ENCODE measurements at places on chromosomes 11 and 22. TPM values are rescaled to one million over a fixed set of nuclear protein-coding genes. Genes with fewer than 3 reads are reported as not detected.

GRCh38 chr11:78943154-78943553 lies 368.5 kb upstream of the NARS2 start:
- no peak for DNase-seq

DNA sequence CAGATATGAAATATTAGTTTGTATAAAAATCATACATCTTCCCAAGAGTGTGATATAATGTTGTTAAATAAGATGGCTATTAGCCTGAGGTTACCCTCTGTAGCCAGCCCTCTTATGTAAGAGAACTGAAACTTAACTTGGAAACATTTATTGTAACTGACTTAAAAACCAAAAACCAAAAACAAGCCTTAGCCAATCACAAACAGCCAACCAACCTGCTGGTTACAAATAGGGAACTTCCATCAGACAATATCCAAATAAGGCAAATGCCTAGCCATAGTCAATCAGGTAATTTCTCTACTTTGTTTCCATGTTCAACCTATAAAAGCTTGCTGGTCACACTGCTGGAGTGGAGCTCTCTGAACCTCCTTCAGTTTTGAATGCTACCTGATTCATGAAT lies 14.1 kb downstream of the KBTBD3 start:
- no peak for DNase-seq

DNA sequence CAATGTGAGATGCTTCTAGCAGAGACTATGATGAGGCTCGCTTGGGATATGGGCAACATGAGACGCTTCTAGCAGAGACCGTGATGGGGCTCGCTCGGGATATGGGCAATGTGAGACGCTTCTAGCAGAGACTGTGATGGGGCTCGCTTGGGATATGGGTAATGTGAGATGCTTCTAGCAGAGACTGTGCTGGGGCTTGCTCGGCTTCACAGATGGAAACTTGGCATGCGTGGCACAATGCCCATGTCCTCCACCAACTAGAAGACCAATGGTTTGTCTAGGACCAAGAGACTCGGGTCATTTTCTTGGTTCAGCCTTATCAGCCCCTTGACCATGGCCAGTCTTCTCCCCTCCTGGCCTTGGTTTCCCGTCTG lies 7.1 kb downstream of the MYEOV start:
- DNase-seq: no peak

DNA sequence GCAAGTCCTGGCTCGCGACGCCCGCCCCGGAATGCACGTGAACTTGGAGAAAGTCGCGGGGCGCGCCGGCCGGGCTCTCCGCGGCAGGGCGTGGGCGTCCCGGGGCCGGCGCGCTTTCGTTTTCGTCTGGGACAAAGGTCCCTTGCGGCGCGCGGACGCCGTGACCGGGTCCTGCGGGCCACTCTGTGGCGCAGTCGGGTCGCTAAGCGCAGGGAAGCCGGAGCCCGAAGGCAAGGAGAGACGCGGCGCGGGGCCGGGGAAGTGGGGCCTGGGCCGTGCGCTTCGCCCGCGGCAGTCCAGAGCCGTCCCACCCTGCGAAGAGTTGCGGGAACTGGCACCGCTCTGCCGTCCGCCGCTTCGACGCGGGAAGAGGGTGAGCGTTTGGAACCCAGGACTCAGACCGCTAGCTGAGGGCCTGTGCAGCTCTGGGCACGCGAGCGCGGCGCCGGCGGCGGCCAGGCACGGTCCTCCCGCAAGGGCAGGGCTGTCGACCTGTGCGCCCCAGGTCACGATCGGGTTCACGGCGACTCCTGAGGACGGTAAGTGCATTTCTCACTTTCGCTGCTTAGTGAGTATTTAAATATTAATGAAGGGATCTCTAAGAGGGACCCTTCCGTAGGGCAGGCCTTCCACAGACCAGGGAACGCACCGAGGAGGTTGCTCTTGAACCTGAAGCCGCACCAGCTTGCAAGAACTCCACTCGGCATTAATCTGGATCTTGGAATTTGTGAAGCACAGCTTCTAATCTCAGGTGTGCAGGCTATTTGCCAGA lies 78.0 kb upstream of the PPARA start:
- DNase-seq: no peak

DNA sequence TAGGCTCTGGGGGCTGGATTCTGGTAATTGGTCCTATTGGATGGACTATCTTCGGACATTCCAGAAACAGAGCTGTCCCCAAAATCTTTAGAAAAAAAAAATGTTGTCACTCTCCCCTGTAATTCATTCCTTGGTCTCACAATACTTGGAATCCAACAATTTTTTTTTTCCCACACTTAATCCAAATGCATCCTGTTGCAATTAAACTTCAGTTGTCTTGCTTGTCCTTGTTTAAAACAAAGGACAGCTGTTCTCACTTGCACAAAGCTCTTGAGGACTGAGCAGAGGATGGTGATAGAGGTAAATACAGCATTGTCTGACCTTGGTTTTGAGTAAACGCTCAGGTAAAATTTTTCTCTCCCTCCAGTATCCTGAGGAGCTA lies 75.3 kb downstream of the SC5D start:
- DNase-seq: no peak

GRCh38 chr11:27754035-27755017 lies 54.1 kb upstream of the BDNF start:
- no peak for DNase-seq

- DNase-seq: no peak
Measured at GRCh38 chr22:19820880-19821522, 33.7 kb downstream of the GNB1L start.

- DNase-seq: no peak
Measured at GRCh38 chr11:131217313-131218310, 152.8 kb upstream of the NTM start.

DNA sequence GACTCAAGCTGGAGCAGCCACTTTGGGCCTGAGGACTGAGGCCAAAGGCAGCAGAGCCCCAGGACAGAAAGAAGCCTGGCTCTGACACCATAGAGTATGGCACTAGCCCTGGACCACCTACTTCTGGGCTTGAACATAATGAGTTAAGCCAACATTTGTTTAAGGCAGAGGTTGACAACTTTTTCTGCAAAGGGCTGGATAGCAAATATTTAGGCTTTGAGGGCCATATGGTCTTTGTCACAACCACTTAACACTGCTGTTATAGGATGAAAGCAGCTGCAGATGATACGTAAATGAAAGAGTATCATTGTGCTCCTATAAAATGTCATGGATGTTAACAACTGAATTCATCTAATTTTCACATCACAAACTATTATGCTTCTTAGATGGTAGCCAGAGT lies 16.6 kb downstream of the OSBP start:
- no peak for DNase-seq

The TIMM8B gene
- 71.1 TPM for polyA plus RNA-seq

The BRSK2 gene
- polyA plus RNA-seq: 0.52 TPM

- no peak for DNase-seq
Measured at GRCh38 chr11:25423436-25424199, 908.3 kb upstream of the ANO3 start.

DNA sequence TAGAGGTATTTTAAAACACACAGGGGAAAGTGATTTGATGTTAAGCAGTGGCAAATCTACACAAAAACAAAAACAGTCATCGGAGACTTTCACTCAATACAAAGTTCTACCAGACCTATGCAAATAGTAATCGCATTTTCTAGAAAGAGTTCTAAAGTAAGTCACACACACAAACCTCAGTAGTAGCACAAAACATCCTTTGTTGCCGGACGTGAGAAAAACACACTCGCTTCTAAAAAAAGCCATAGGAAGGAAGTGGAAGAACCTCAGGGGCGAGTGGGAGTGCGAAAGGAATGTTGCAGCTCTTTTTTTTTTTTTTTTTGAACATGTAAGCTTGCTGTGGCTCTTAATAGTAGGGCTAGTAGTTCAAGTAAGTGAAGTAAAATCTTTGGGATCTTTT lies 88.9 kb downstream of the MAML2 start:
- DNase-seq: no peak

- no peak for DNase-seq
Measured at GRCh38 chr22:35555483-35555890, 14.9 kb downstream of the RASD2 start.

The OR51B4 gene
- not detected for polyA plus RNA-seq

DNA sequence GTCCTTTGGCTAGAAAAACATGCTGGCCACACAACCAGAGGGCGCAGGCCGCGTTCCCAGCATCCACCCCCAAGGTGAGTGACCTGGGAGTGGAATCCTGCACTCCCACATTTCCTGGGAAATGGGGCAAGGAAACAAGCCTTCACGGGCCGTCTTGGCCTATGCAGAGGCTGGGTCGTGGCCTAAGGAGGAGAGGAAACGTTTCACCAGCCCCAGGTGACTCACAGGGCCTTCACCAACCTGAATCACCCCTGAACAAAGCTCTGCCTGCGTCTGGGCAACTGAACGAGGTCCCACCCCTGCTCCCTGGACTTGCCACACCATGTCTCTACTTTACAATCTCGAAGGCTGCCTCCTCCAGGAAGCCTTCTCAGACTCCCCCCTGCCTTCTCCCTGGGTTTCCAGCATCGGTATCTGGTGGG lies 13.2 kb downstream of the MYH9 start:
- no peak for DNase-seq

DNA sequence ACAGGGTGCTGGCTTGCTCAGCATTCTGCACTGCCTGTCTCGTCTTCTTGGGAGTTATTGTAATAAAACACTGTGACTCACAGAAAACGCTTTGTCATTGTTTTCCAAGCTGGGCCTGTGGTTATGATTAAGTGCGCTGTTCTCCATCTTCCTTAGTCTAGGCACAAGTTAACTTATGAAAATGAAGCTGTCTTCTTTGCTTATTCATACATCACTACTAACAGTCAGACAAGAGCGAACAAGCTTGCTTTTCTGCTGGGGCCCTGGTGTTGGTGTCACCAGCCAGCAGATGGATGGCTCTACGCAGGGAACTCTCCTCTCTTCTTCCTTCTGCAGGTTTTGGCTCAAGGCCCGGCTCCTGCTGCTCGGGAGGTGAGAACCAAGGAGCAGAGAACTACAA lies 380.1 kb upstream of the SYN3 start:
- DNase-seq: no peak

The SC5D gene
- polyA plus RNA-seq: 14.0 TPM

- no peak for DNase-seq
Measured at GRCh38 chr11:43790444-43790794, 90.2 kb upstream of the ALKBH3 start.

The TRIM49 gene
- polyA plus RNA-seq: not detected

The MMP13 gene
- polyA plus RNA-seq: not detected

DNA sequence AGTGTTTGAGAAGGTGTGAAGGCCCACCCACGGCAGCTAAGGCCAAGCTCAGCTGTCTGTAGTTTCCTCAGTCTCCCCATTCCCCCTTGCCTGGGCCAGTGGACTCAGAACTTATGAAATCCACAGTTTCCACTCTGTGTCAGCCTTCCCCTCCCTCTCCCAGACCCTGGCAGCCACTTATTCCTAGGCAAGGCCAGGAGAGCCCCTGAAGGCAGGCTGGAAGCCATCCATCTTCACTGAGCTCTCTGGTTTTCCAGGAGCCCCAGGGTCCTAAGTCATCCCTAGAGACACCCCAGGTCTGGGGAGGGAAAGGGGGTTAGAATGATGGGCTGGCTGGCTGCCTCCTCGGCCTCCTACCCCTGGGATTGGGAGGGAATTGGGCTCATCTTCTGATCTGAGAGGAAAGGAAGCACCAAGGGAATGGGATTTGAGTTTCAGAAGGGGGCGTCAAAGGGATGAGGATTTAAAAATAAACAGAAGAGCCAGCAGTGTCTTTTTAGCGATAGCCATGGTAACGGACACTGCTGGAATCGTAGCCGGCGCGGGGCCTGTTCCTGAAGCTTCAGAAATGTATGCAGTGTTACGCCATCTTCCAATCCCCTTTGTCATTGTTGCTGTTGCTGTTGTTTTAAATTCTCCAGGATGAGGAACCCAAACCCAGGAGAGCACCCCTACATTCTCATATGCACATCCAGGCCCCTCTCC lies 561.1 kb upstream of the CADM1 start:
- no peak for DNase-seq

DNA sequence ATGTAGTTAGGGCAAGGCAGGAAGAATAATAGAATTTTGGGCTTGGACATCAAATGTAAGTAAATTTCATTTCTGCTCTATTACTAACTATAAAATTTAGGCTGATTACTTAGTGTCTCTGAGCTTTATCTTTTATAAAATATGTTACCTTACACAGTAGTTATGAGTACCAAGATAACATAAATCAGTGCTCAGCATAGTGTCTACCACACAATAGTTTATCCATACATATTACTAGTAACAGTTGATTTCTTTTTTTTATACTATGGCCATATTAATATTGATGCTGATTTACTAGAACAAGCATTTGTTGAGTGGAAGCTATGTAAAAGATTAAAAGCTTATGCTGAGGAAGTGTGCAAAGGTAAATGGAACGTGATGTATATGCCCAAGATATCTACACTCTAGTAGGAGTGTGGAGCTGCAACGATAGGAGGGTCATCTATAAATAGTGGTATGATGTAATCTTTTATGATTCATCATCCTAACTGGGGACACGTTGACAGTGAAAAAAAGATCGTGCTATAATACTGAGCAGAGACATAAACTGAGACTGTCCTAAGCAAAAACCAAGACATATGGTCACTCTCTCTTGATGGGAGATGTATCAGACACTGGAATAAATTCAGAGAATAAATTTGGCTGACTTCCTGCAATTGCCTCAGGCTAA lies 8.7 kb upstream of the SLC5A12 start:
- DNase-seq: no peak

DNA sequence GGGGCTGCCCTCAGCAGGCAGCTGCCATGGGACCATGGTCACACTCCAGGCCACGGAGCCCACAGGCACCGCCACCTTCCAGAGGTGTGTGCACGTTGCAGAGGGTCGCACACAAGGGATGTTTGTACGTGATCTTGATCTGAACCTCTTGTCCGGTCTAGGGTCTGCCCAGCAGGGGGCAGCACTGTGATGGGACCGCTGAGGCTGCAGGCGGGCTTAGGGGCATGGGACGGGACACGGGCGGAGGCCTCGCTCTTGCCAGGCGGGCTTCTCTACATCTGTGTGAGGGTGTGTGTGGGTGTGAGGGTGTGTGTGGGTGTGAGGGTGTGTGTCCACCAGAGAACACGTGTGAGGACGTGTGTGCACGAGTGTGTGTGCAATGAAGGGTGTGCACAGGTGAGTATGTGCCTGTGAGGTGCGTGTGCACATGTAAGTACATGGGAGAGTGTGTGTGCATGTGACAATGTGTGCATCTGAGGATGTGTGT lies 52.4 kb downstream of the CACNA1I start:
- no peak for DNase-seq

DNA sequence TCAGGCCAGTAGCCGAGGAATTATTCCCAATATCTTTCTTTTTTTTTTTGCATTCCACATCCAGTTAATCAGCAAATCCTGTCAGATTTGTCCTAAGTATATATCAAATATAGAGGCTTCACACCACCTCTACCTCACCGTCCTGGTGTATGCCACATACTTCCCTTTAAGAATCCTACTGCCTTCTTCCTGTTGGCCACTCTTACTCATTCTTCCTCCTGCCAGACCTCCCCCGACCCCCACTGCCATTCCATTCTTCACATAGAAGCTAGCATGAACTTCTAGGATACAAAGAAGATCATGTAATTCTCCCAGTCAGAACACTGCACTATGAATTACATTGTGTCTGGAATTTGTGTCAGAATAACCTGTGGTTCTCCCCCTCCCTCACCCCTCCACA lies 89.5 kb downstream of the TRIM44 start:
- DNase-seq: no peak
